ENCODE measurements at places on chromosomes 7 and 10.

GRCh38 chr10:123442901-123443300 is 223.3 kb upstream of the GPR26 start:
- DNase-seq = no peak

DNA sequence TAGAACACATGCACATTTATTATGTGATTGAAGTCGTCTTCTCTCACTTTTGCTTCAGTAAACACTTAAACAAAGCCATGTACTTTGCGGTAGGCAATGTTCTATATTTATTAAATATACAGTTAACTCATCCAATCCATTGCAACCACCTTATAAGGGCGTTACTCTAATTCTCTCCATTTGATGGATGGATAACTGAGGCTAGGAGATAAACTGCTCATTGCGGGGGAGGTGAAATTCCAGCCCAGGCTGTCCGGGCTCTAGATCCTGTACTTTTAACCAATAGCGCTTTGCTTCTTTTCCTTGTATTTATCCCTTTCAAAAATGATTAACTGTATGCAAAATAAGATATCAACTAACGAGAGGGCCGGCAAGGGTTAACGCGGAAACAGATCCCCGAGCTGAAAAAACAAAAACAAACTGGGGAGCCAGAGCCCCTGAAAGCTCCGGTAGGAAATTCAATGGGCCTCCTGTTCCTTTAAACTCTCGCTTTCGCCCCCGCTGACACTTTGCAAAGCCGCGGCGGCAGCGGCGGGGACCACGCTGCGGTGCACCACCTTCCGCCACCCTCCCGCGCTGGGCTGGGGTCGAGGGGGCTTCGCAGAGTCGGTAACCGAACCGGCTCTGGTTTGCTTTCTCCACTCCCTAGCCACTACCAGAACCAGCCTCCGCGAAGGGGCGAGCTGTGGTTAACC is 1.0 kb upstream of the PLXDC2 start:
- peak; percentile 67 for DNase-seq

GRCh38 chr10:486666-487322 is 202.7 kb downstream of the DIP2C start:
- peak; percentile 20 for DNase-seq

- no peak for DNase-seq
Measured at GRCh38 chr7:139960157-139960556, 102.6 kb downstream of the PARP12 start.

- DNase-seq = no peak
Measured at GRCh38 chr10:103811463-103811862, 43.9 kb downstream of the SH3PXD2A start.

- DNase-seq = no peak
Measured at GRCh38 chr7:73906874-73907273, 45.9 kb downstream of the TMEM270 start.

DNA sequence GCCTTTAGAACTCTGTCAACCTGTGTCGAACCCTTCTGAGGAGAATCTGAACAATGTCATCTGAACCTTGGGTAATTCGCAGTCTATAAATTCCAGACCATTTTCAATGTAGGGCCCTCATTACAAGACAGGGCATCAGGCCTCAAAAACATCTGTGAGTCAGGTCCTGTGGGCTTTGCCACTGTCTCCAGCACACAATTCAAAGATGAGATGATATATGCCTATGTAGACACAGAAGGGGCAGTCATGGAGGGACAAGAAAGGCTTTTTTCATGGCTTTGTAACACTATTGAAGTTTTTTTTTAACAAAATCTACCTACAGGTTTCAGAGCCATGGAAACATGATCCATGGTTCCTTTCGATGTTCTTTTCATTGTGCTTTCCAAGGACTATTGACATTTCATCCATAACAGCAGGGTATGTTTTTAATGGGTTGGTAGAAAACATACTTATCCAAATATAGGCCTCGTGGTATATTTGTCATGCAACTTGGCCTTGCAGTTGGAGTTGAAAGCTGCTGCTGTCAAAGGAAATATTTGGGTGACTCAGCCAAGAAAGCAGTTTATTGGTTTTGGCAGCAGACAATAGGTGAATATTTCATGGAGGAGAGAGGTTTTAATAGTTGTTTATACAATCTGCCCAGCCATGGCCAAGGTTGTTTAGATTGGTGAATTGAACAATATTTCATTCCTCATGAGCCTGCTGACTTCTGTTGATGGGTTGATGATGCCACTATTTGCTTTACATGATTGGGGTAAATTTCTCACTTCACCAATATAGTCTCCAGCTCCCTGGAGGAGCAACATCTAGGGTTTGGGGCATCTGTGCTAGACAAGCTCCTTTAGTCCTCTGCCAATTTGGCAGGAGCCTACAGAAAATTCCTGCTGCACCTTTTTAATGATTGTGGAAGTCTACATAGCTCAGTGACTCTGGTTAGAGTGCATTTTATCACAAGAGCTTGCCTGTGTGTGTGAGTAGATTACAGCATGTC is 158.4 kb upstream of the TMEM72 start:
- no peak for DNase-seq

DNA sequence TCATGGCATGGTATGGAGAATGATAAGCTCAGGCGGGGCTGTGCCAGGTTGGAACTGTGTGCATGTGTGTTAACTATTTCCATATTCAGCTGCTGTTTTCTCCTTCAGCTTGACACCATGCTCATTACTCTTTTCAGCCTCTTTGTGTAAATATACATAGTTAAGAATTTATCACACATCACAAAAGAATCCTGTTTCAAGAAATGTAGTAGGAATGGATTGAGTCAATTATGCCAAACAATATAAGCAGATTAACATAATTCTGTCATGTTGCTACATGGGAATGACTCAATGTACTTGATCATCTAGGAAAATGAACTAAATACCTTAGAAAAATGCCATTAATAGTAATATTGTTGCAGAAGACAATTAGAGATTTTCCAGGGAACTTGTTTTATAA is 687.4 kb downstream of the PARD3 start:
- DNase-seq = no peak

DNA sequence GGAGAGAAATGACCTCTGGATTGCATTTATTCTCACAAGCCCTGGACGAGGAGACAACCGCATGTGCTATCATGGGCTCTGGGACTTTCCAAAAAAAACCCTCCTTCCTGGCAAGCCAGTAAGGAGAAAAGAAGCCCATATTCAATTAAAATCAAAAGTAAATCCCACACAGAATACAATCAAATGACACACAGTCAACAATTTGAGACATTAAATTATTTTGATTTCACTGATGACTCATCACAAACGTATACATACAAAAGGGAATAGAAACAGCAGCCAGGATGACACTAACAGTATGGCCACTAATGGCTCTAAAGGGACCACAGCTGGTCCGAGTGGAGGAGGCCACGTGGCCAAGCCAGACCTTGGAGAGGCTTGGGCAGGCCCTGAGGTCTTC is 24.9 kb downstream of the LRRC20 start:
- DNase-seq = no peak

DNA sequence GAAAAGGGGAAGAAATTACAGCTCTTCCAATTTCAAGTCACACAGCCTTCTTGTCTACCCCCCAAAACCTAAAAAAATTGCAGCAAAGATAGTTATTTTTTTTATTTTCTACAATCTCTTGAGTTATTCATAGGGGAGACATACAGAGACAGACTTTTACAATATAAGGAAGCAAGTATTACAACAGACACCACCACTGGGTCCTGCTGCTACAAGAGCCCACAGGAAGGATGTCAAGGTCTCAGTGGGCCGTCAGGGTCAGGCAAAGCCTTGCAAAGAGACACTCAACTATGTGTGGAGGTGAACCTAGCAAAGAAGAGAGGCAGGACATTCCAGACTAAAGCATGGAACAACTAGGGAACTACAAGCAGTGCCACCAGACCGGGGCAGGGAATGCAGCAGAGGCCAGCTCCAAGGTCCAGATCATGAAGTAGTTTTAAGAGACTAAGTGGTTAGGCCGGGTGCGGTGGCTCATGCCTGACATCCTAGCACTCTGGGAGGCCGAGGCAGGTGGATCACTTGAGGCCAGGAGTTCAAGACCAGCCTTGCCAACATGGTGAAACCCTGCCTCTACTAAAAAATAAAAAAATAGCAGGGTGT is 28.2 kb upstream of the ZCCHC24 start:
- DNase-seq = no peak

DNA sequence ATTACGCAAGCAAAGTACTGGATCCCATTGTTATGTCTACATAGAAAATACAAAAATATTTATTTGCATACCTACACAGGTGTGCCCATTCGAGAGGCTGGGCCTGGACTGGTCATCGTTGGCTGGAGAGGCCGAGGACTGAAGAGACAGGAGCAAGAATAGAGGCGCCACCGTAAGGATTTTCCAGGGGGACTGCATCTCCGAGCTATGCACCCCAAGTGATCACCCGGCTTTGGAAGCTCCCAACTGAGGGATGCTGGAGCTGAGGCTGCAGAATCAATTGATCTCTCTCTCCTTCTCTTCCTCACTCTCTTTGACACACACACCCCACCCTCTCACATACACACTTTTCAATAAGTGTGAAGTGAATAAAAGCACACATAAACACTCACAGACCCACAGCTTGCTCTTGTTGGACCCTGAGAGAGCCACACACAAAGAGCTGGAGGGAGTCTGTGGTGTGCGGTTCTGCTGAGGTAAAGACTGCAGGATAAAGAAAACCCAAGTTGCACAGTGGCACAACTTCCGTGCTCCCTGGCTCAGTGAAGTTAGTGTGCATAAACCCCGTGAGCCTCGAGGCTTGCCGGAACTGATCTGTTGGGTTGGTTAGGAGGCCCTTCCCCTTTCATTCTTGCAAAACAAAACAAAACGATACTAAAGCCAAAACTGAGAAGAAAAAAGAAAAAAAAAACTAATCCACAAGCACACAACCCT is at the start of gene AOAH:
AOAH (minus strand) TSS at position 544 of the 714 bp plus-strand sequence; CDS start at position 198, 346 bp downstream.
- peak; percentile 61 for DNase-seq

DNA sequence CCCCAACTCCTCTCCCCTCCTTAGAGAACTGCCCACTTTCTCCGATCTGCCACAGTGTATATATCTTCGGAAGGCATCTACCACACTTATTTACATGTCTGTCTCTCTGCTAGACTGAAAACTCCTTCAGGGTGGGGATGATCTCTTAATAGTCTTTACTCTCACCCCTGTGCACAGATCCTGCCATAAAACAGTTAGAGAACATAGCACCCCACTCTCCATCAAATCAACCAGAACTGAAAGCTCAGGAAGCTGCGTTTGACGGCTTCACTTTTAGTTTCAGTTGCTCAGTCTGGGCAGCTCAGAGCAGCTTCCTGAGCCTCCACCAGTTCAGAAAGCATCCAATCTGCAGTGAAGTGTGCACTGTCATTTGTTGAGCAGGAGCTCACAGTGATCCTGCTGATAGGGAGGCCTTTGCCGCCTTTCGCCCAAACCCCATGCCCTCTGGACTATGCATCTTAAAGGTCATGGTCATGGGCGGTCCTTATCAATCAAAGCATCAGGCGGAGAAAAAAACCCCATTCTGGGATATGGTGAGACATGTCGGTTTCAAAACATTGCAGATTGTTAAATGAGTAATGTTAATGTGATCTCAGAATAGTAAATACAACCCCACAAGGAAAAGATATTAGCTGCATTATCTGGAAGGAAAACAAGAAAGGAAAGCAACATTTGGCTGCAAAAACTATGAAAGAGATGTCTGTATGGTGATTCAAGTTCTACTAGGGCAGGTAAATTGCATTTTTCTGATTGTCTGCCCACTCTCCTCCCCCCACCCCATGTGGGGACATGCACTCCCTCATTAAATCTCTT is 167.1 kb upstream of the ADO start:
- DNase-seq = no peak

GRCh38 chr7:102425639-102426267 is 7.6 kb upstream of the ORAI2 start:
- DNase-seq = peak; percentile 77

DNA sequence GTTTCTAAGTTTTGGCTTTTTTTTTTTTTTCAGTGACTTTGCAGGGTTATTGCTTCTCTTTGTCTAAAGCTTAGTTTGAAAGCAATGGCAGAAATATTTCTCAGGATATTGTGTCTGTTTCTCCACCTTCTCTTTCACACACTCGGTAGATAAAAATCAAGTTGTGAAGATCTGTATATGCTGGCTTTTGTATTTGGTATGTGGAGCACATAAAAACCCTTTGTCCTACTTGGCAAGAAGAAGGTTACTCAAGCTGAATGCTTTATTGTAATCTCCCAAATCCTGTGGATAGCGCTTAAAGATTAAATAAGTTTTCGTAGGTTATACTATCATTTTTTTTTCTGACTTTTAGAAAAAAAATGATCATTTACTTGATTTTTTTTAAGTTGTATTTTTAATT is 172.4 kb downstream of the CDCA7L start:
- no peak for DNase-seq

GRCh38 chr7:134714470-134715205 is 64.8 kb upstream of the CALD1 start:
- DNase-seq = no peak

DNA sequence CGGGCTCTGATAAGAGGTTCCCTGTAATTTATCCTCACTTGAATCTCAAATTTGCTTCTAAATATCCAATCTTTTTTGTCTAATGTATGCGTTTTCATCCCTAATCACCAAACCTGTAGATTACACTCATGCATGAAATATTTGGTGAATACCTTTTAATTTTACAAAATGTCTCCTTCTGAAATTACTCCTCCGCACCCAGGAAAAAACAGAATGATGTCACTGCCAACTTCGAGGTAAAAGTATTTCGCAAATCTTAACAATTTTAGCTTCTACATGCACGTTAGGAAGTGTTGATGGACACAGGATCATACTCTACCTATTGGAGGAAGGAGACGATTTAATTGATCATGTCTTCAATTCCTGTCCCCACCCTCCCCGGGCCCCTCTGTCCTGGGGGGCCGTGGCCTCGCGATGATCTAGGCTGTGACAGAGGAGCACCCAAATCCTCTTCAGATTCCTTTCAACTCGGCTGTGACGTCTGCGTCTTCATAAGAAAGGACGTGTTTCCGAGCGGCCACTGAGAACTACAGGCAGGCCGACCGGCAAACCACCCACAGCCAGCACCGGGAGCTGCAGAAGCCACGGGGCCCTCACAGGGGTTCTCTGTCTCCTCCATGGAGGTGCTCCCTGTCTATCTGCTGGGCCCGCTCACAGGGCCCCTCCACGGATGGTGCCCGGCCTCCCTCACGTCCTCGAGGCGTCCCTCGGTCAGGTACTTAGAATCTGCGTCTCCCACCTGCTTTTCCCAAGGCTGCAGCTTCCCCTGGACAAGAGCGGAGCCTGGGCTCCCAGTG is 8.7 kb upstream of the FAM20C start:
- DNase-seq = no peak

DNA sequence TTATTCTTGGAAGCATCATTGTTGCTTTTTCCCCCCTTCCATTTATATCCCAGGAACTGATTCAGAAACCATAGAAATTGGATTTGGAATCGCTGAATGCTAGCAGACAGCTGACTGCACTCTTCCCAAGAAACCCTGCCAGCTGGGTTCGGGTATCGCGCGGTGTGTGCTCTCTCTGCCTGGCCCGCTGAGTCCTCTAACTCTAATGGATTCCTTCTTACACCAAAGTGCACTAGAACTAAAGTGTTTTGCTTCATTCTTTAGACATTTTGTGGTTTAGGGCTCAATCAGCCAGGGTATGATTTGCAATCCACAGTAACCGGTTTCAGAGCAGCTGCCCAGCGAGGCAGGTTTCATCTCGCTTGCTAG is 92.2 kb downstream of the EGFR start:
- peak; percentile 89 for DNase-seq

Measured in femur (tissue), 1 donor.